ENCODE measurements at places on chromosomes 1 and 21.

GRCh38 chr1:203479646-203480045 lies 4.0 kb downstream of the PRELP start:
- DNase-seq: no peak

DNA sequence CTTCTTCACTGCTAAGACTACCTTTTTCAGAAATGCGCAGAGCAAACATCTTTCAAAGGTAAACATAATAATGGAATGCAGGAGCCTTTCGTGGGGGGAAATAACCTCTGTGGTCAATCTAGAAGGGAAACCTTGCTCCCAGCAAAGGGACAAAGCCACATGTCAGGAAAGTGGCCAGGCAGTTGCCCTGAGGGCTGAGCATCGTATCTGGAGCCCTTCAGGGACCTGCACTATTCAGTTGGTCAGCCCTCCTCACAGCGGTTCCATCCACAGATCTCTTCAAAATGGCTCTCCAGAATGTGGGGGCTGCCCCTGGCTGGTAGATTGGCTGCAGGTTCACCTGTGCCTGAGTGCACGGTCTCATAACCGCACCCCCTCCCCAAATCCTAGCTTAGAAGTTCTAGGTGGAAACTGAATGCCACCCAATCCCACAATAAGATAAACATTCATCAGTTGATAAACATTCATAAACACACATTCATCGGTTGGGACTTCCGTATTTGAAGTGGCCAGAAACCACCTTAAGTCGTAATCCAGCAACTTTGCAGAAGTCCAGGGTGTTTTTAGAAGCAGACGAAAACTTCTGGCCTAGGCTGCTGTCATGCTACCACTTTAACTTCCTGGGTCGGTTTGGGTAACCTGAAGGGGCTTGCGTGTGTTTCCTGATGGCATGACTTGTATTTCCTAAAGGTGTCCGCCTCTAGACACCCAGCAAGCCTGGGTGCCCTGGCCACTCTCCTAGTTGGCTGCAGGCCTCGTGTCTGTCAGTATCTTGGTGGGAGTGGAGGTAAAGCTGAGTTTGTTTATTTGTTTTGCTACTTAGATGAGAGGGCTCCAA lies 50.5 kb downstream of the RASSF5 start:
- DNase-seq: no peak

DNA sequence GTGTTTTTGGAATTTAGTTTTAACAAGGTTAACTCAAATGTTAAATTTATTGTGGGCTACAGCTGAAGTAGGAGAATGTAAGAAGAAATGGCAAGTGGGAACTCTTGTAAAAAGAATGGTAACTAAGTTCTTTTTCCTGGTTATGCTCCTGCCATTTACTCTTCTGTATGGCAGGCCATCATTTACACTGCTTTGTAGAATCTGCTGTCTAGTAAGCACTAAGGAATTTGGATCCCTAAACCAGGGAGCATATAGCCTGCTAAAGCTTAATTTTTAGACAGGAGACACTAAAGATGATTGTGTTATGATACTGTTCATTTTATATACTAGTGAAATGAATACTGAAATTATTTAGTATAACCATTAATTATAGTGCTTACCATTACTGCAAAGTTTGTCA lies 85.3 kb downstream of the CAMTA1 start:
- DNase-seq: no peak

GRCh38 chr21:43921571-43921978 lies 56.6 kb downstream of the AGPAT3 start:
- no peak for DNase-seq

DNA sequence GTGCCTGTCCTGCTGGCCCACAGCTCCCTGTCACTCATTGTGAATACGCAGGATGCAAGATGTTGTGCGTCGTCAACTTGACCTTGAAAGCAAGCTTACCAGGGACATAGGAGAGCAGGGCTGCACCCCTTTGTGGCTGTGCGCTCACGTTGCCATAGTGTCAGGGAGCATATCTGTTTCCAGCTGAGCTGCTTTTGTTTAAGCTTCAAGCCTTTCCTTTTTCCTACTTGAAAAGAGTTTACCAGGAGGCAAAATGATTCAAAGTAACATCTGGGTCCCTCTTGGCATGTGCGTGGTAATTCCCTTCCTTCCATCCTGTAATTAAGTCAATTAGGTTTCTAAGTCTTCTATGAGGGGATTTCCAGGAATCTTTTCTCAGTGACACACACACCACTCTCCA lies 537.1 kb downstream of the AJAP1 start:
- DNase-seq: no peak

GRCh38 chr1:186442651-186443375 lies 18.1 kb downstream of the PDC start:
- no peak for DNase-seq

DNA sequence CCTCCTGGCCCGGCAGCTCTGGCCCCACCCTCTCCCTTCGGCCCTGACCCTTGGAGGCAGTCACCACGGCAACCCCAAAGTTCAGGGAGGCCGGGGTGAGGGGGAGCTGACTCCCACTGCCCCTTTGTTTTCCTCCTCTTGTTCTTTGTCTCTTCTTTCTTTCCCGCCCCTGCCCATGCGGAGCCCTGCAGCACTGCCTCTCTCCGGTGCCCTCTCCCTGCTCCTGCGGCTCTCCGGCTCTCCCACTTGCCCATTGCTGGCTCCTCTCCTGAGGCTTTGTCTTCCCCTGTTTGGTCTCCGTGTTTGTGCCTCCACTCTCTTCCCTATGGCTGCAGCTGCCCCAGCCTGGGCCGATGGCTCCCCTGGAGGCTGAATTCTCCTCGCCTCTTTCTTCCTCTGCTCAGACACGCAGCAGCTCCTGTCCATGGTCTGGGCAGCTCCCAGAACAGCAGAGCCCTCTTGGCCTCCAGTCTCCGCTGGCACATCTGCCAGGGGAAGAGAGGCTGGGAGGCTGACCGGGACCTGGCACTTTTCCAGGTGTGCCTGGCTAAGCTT lies 5.8 kb downstream of the CELSR2 start:
- peak; percentile 62 for DNase-seq

GRCh38 chr1:150906329-150906728 lies 19.4 kb downstream of the CTXND2 start:
- DNase-seq: no peak

GRCh38 chr1:159200769-159201168 lies 3.9 kb upstream of the ACKR1 start:
- DNase-seq: no peak

DNA sequence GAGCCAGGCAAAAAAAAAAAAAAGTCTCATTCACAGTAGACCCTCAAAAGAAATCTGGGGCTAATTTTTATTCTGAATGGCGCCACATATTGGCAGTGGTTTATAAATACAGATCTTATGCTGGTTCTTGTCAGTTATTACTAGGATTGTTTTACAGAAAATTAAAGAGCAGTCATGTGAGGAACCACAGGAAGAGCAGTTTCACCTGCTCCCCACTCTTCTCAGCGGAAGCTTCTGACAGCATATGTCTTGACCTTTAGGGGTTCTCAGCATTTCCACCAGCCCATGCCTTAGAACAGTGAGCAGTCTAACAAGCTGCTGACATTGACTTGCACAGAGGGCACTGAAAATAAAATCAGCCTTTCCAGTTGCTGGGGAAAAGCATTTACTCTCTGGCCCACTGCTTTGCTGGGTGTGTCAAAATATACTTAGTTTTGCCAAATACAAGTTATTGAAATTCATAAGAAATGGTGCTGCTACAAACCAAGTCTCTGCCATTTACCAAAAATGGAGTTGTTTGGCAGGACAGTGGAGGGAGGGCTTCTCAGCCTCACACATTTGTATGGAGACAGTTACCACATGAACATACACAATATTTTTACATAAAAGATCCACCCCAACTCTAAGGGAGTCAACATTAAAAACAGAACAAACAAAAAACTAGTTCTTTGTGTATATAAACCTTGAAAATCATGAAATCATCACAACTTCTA lies 144.2 kb downstream of the SYT2 start:
- DNase-seq: no peak

GRCh38 chr1:30687886-30688285 lies 35.5 kb downstream of the MATN1 start:
- DNase-seq: no peak

GRCh38 chr21:45590246-45590725 lies 48.0 kb upstream of the SLC19A1 start:
- peak; percentile 30 for DNase-seq

GRCh38 chr1:167532964-167533824 lies 14.9 kb upstream of the CD247 start:
- peak; percentile 26 for DNase-seq

GRCh38 chr1:111202366-111202706 lies 1.9 kb upstream of the DENND2D start:
- DNase-seq: no peak

- no peak for DNase-seq
Measured at GRCh38 chr1:181170194-181170593, 81.7 kb downstream of the IER5 start.

GRCh38 chr1:41638086-41639024 lies 153.9 kb upstream of the EDN2 start:
- no peak for DNase-seq

DNA sequence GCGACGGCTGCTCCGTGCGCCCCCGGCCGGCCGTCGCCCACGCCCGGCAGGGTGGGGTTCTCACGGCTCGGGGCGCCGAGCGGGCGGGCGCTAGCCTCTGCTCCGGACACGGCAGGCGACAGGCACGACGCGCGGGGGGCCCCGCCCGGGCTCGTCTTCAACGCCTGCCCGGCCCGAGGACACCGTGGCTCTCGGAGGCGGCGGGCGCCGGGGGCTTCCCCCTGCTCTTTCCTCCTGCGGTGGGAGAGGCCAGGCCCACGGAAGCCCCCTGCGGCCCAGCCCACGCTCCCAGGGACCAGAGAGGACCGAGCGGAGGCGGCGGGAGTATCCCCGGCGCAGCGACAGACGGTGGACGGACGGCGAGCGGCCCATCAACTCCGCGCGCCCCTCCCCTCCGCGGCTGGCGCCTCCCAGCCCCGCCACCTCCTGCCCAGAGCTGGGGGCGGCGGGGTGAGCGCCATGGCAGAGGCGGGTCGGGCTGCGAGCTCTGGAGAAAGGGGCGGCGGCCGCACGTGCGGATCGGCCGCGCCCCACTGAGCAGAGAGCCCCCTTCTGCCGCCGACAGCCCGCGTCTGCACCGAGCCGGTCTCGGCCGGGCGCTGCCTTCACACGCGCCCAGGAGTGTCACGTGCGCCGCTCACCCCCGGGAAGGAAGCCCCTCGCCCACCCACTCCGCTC lies at the start of the genes SHE and TDRD10:
Gene SHE (minus strand): TSS at position 347 of the 678 bp plus-strand sequence. CDS start 386 bp downstream, outside the sequence.
Gene TDRD10 (plus strand): TSS at position 154 of the 678 bp plus-strand sequence. CDS start 4,685 bp downstream, outside the sequence.
- DNase-seq: no peak
